H9 (cell line): ENCODE measurements at places on chromosomes 11 and 22. TPM values are rescaled to one million over a fixed set of nuclear protein-coding genes. Genes with fewer than 3 reads are reported as not detected.

DNA sequence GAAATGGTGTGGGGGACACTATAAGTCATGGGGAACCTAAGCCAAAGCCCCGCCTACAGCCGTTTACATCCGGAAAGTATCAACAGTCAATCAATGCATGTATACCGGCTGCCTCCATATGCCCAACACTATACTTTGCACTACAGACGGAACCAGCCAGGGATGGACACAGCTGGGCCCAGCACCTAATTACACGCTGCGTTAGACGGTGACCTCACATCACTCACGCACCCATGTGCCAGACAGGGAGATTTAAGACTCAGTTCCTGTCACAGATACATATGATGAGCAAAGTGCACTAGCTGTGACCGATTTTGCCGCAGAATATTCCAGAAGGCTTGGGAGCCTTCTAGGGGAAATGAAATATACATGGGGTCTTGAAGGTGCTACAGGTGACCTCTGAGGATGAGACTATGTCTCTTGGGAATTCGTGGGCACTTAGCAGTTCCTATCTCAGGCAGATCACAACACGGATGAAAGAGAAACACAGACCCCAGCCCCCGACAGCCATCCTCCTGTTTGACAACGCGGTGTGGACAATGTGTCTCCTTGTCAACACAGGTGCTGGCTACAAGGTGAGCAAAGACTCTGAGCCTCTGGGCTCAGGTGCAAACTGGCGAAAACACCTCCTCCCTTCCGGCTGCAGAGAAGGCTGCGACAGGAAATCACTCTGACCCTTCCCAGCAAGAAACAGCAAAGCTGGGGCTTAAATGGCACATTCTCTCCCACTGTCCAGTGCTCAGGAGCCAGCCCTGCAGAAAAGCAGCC is 8.0 kb downstream of the AHNAK start:
- DNase-seq = no peak

- no peak for DNase-seq
Observed at GRCh38 chr11:122436188-122436555, 219.3 kb upstream of the UBASH3B start.

DNA sequence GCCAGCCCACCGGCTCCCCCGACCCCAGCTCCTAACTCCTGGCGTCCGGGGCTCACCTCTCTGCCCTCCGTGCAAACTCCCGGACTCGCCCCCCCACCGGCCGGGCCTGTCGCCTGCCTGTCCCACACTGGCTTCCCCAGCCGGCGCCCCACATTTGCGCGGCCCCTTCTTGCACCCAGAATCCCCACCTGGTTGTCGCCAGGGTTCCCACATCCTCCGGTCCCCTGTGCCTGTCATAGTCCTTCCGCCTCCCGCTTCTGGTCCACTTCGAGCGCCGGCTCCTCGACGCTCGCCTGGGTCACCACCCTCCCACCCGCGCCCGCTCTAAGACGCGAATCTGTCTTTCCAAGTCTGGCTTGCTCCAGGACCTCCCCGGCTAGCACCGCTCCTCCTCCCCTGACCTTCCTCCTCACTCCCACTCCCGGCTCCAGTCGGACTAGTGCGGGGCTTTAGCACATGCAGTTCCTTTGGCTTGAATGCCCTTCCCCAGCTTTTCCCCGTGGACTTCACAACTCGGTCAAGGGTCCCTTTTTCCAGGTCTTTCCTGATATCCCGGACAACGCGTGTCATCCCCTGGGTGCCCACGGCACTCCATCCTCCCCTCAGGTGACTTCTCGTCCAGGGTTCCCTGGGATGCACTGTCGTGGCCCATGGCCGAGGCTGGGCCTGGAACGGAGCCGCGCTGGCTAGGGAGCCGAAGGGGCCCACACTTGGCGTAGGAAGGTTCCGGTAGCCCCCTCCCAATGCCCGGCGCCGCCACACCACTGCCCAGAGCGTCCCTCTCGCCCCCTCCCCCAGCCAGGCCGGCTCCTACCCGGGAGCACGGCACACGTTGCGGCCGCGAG is 635 bp downstream of the SCARF2 start:
- DNase-seq = peak; percentile 37

- DNase-seq = no peak
Observed at GRCh38 chr11:34540870-34541269, 27.3 kb upstream of the ELF5 start.

- no peak for DNase-seq
Observed at GRCh38 chr22:30922151-30922611, 46.4 kb downstream of the MORC2 start.

DNA sequence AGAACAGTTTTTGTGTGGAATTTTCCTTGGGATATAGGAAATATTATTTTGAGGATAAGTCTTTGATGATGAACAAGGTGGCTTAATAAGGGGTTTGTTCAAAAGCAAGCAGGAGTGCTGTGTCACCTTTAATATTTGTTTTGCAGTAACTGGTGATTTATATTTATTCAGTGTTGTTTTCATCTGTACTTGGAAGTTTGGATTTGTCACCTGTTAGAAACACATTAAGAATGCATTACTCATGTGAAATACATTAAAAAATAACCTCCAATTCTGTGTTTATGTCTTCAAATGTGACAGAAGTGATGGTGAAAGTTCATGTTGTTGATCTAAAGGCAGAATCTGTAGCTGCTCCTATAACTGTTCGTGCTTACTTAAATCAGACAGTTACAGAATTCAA is 70.5 kb downstream of the DKK3 start:
- DNase-seq = no peak

- no peak for DNase-seq
Observed at GRCh38 chr11:34721646-34722045, 100.8 kb downstream of the EHF start.

- peak; percentile 59 for DNase-seq
Observed at GRCh38 chr11:45847911-45848316, 639 bp downstream of the CRY2 start.

- DNase-seq = no peak
Observed at GRCh38 chr11:64353715-64354506, 5.1 kb upstream of the RPS6KA4 start.

SCGB1D2 gene
- not detected in 2 replicates for total RNA-seq

PNPLA5 gene
- total RNA-seq = 5.2 and 5.5 TPM in 2 replicates

SLC5A12 gene
- total RNA-seq = 2.7 and 3.2 TPM in 2 replicates

KIAA1671 gene
- 20.7 and 22.6 TPM in 2 replicates for total RNA-seq
